Retinal pigment epithelial cell (primary cell): ENCODE measurements at places on chromosomes 3 and 15.

GRCh38 chr3:87780811-87781210 lies 278.0 kb downstream of the CGGBP1 start:
- no peak for DNase-seq

DNA sequence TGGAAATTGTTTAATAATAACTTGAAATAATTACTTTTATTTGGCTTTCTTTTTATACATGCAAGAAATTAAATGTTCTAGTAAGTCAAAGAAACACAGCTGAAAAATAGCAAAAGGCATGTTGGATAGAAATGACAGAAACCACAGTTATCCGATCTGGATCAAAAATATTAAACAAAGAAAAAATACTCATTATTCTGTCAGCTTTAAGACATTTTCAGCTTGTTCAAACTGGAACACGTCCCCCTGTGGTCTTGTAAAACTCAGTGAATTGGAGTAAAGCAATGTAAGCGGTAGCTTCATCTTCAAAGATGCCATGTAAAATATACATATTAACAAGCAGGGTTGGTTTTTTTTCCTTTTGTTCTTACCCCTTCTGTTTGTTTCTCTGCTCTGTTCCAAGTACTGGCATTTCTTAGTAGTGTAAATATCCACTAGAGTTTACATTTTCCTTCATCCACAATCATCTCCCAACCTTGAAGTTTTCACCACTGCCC lies 223.4 kb downstream of the IGSF11 start:
- no peak for DNase-seq

- DNase-seq = no peak
Observed at GRCh38 chr3:58237941-58238681, 519 bp downstream of the ABHD6 start.

GRCh38 chr3:179811321-179812095 lies 158.7 kb downstream of the USP13 start:
- DNase-seq = no peak

- peak; percentile 89 for DNase-seq
Observed at GRCh38 chr3:134374105-134374790, at the start of gene AMOTL2. Gene AMOTL2 (minus strand): TSS chr3:134374447. CDS start chr3:134371433, 3,014 bp downstream.

- no peak for DNase-seq
Observed at GRCh38 chr15:95868450-95868849, 462.1 kb upstream of the NR2F2 start.

GRCh38 chr3:52484680-52485461 lies 10.3 kb upstream of the STAB1 start:
- DNase-seq = no peak

DNA sequence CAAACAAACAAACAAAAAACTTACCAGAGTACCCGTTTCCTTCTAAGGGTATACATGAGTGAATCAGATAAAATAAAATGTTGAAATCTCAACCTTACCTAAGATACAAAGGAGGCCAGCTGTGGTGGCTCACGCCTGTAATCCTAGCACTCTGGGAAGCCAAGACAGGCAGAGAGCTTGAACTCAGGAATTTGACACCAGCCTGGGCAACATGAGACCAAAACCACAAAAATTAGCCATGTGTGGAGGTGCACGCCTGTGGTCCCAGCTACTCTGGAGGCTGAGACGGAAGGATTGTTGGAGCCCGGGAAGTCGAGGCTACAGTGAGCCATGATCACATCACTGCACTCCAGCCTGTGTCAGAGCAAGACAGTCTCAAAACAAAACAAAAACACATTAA lies 11.0 kb upstream of the FAM219B start:
- DNase-seq = no peak

DNA sequence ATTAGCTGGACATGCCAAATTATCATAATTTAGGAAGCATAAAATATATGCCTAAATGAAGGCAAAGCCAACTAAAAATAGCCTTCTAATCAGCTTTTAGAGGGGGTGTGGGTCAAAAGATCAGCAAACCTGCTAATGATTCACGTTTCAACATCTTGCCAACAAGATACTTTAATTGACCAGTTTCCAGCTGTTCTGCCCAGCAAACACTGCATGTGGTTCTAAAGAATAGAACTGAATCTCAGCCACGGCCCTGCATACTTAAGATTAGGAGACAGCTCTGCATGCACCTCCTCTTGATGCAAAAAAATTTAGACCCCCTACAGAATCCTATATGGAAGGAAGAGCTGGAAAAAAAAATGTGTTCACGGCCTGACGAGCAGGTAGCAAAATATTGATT lies 500.5 kb downstream of the TBL1XR1 start:
- no peak for DNase-seq

DNA sequence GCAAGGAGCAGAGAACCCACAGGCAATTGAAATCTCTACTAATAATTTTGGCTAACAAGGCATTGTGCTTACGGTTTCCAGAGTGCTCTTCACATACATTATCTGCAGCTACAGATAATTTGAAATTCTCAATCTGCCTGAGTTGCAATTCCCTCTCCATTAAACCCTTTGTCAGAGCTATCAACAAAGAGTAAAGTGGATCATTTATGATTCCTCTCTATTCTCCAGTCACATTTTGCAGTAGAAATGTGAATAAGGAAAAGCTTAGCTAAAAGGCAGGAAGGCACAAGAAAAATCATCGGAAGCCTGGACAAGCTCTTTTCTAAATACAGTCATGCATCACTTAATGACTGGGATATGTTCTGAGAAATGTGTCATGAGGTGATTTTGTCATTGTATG lies 49.6 kb downstream of the FAM98B start:
- no peak for DNase-seq

DNA sequence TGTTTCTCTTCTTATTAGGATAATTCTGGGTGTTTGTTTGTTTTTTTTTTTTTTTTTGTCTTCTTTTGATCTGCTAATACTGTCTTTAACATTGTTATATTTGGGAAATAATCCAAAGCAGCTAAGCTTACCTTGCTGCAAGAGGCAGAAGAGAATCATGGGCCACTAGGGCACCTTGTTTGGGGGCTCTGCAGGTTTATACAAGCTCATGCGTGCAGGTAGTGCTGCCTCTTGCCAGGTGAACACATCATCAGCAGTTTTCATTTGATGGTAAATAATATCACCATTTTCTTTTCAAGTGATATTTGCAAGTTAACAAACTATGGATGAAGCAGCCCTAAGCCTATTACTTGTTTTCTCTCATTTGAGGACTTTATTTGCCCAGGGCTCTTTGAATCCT lies 37.9 kb downstream of the MAP3K13 start:
- no peak for DNase-seq

DNA sequence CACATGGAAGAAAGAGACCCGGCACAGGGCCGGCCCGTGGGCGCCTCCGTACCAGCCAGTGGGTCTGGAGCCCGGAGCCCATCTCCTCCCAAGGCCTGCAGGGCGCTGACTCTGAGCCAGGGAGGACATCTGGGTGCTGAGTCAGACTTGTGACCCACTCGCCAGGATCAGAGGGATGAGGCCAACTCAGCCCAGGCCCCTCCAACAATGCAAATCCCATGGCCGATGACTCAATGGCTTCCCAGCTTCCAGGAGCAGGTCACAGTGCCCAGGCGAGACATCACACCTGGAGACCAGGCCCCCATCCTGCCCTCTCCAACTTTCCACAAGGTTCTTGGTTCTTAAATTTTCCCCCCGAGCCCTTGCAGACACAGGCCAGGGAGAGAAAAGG lies 95.1 kb downstream of the LRIG1 start:
- peak; percentile 44 for DNase-seq

GRCh38 chr15:57639306-57639705 lies 47.6 kb downstream of the MYZAP start:
- DNase-seq = no peak

- no peak for DNase-seq
Observed at GRCh38 chr3:46019707-46020106, 7.6 kb downstream of the XCR1 start.

GRCh38 chr3:150480877-150481276 lies 65.4 kb downstream of the SERP1 start:
- DNase-seq = no peak
